Activated CD8-positive, alpha-beta memory T cell treated with anti-CD3 and anti-CD28 coated beads for 1 hour (primary cell): ENCODE measurements at places on chromosomes 7 and 10.

- DNase-seq = no peak
These were observed 433.6 kb downstream of the ACTR3B start for GRCh38 chr7:153193144-153193595.

DNA sequence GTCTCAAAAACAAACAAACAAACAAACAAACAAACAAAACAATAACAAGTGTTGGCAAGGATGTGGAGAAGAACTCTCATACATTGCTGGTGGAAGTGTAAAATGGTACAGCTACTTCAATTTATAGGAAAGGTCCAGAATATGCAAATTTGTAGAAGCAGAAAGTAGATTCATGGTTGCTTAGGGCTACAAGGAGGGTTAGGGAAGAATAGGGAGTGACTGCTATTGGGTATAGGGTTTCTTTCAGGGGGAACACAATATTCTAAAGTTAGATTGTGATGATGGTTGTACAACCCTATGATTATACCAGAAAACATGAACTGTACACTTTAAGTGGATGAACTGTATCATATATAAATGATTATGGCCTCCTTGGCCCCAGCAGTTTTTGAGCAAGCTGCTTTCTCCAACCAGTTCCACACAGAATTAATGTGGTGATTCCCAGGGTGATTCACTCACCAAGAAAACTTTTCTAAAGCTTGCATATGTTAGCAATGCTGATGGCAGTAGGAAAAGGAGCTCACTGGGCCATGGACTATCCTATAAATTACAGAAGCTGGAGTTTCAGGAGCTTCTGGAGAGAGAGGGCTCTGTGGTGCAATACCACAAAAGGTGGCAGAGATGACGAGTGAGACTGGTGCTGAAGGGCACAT is 52.8 kb upstream of the KCNIP2 start:
- no peak for DNase-seq

DNA sequence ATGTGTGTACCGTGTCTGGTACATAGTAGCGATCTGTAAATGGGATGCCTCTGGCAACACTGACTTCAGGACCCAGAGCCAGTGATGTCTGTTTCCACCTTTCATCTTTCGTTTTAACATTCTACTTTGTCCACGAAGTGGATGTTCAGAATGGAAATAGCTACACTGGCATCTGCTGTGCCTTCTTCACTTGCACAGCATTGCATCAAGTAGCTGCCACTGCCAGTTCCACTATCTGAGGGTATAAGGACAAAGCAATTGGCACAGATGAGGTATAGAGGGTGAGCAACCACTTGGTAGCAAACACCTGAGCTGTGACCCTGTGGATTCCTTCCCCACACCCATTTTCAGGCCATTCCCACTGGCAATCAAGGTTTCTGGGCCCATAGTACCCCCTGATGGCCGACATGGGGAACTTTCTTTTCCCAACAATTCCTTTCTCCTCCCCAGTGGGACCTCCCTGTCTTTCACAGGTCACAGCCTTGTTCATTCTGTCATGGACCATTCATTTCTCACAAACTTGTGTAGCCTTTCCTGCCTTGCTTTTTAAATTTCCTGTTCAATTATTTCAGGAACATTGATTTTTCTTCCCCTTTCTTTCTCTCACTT is 4.0 kb downstream of the ITGA8 start:
- no peak for DNase-seq

DNA sequence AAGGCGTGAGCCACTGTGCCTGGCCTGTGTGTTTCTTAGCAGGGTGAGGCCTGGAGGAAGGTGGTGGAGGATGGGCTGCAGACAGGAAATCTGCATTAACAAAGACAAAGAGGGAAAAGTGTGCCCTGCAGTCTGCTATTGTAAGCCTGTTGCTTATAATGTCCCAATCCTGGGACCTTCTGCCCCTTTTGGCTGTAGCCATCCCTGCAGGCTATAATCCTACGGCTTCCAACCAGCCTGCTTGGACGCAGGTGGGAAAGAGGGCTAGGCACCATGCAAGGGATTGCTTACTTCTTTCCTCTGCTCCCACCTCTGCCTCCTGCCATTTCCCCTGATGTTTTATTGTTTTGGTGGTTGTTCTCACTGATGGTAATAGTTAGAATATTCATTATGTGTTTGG is 434.3 kb downstream of the PLXNA4 start:
- DNase-seq = no peak

- DNase-seq = no peak
These were observed 35.5 kb downstream of the VOPP1 start for GRCh38 chr7:55536619-55537457.

GRCh38 chr10:34702982-34703381 is 112.1 kb downstream of the PARD3 start:
- DNase-seq = no peak

GRCh38 chr7:120793213-120793936 is 64.6 kb downstream of the TSPAN12 start:
- no peak for DNase-seq

GRCh38 chr10:113620511-113620910 is 43.3 kb downstream of the NRAP start:
- DNase-seq = no peak

DNA sequence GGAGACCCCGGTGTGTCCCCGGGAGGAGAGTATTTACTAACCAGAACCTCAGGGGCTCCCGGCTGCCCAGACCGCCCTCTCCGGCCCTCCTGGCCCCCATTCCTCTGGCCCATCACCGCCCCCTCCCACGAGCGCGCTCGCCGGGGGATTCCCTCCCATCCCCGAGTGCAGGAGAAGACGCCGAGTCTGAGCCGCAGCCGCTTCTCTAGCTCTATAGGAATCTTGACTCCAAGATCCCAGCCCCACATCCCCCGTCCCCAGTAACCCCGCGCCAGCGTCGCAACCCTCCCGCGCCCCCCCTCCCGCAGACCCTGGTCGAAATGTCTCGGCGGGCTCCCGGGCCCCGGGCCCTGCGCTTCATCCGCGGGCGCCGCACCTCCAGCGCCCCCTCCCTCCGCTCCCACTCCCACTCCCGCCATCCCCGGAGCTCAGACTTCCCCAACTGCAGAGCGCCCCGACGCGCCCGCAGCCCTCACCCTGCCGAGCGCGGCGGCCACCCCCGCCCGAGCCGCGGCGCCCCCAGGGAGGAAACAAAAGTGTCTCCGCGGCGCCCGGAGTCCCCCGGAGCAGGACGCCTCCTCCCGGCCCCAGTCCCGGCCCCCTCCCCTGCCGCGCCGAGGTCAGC is 541 bp downstream of the ELMO1 start:
- DNase-seq = no peak

DNA sequence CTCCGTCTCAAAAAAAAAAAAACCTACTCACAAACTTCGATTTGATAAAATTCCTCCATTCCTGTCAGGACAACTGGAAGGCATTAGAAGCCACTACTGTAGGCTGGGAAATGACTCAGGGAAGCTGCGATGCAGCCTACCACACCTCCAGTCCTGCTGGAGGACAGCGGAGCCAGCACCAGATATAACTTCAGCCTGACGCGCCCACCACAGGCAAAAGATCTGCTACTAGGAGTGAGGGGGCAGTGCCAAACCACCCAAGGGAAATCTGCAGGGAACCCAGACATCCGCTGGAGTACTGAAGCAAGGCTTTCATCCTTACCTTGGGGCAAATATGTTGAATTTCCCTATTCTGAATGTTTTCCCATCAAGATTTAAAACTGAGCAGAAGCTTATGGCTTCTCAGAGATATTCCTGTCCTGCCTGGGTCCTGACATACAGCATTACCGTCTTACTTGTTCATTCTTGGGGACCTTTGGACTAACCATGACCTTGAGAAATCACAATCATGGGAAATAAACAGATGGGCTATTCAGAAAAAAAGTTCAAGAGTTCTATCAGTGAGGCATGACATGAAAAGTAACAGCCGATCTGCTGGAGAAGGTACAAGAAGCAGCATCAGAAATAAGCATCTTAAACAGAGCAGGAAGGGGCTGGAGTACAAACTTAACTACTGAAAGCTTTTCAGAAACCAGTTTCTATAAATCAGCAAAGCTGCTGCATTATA is 20.4 kb downstream of the BCCIP start:
- DNase-seq = no peak

GRCh38 chr7:157625973-157626742 is 289.4 kb downstream of the DNAJB6 start:
- no peak for DNase-seq

- DNase-seq = no peak
These were observed 3.0 kb upstream of the BTBD16 start for GRCh38 chr10:122267849-122268737.

GRCh38 chr7:3691478-3692158 is 390.6 kb downstream of the SDK1 start:
- no peak for DNase-seq

DNA sequence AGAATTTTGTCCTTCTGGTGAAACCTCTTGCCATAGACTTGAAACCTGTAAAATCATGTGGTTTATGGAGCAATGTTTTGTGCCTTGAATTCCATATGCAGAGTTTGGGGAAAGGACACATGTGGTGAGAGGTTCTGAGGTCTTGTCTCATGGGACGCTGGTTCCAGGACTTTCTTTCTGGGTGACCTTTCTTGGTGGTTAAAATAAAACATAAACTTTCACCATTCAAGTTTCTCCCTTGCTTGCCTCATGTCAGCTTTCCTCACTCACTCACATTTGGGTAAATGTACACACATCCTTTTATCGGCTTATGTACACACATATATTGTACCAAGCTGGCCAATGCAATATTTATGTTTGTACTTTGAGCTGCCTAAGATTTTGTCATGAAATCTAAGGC is 144.9 kb upstream of the CELF2 start:
- no peak for DNase-seq

DNA sequence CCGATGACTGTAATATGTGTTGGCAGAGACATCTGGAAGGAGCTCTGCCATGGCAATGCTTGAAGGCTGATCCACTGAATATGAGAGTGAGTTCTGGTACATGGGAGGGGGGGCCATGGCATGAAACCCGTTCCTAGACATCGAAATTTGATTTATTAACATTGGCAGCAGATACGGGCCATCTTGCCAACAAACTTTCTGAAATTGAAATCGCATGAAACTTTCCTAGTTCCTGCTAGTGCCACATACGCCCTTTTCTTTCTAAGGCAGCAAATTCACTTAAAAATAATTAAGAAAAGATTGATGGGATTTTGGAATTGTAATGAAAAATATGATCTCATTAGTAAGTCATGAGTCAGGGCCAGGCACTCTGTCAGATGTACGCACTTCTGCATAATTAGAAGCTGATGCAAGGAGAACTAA is 91.8 kb upstream of the KMT2C start:
- no peak for DNase-seq

- no peak for DNase-seq
These were observed 12.5 kb upstream of the DPYSL4 start for GRCh38 chr10:132174237-132174636.

DNA sequence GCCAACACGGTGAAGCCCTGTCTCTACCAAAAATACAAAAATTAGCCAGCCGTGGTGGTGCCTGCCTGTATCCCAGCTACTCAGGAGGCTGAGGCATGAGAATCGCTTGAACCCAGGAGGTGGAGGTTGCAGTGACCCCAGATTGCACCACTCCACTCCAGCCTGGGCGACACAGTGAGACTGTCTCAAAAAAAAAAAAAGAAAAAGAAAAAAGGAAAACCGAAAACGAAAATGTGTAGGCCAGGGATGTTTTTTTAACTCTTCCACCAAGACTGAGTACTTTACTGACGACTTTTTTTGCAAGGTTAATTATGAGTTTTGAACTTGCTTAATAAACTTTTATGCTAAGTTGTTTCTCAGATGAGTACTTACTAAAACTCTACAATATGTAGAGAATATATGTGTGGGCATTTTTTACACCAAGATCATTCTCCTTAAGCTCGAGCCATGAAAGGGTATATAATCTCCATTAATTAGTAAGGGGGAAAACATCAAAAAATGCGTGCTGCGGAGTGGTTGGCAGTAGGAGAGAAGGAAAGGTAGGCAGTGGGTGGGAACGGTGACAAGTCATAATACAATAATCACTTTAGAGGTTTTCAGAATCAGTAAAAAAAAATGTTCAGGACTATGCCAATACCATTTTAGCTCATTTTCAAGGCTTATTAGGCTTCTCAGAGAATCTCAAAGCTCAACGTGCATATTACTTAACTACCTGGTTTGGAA is 8.6 kb upstream of the ADRB1 start:
- no peak for DNase-seq

- no peak for DNase-seq
These were observed 118.1 kb downstream of the ANLN start for GRCh38 chr7:36507475-36508440.

DNA sequence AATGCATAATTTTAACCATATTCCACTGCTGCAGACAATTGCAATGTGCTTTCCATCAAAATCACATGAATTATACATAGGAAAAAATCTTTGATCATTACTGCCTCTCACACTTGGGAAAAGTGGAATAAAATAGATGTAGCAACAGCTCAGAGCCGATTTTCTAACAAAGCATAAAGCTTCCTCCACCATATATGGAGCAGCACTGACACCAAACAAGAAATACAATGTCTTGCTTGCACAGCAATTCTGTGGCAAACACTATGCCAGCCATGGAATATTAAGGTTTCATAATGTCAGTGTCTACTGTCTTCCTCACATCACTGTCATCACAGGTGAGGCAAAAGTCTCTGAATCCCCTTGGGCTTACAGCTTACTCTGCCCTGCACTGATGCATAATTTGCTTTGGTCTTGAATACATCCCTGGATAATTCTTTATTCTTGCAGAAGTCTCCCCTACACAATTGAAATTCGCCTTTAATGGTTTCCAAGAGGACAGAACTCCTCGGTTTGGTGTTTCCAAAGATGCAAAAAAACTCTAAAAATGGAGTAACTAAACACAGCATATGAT is 198.5 kb downstream of the CACNA2D1 start:
- no peak for DNase-seq

DNA sequence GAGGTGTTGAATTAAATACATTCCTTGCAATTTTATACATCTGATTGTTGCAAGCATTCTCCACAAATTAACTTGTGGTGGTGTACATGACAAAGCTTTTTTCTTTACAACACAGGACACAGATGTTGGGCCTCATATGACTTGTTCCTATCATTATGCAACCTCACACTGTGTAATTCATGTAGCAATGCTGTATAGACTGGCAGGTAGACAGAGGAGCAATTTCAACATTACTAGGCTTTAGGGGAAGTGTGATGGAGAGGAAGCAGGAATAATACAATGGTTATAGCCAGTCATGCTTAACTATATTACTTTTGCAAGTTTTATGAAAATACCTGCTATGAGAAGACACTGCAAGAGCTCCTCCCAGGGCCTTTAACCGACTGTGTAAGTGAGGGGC is 832.1 kb downstream of the CNTNAP2 start:
- no peak for DNase-seq

- no peak for DNase-seq
These were observed 14.5 kb downstream of the ANKIB1 start for GRCh38 chr7:92260248-92260781.

DNA sequence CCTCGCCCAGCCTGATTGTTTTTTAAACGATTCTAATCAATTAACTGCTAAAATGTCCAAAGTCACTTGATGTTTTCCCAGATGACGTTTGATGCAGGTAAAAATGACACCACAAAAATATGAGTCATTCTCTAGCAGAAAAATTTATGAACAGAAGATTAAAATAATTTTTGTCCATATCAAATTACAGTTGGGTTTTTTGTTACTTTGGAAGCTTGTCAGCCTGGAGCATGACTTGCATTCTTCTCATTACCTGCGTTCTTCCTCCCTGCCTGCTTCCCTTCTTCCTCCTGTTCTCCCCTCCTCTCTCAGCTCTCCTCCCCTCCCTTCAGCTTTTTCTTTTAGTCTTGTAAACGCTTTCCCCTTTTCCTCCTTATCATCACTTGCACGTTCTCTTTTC is 18.7 kb downstream of the IL15RA start:
- no peak for DNase-seq
